ENCODE measurements at places on chromosomes 12 and 14.

GRCh38 chr12:779745-780734 is 27.7 kb downstream of the WNK1 start:
- DNase-seq = peak; percentile 23

DNA sequence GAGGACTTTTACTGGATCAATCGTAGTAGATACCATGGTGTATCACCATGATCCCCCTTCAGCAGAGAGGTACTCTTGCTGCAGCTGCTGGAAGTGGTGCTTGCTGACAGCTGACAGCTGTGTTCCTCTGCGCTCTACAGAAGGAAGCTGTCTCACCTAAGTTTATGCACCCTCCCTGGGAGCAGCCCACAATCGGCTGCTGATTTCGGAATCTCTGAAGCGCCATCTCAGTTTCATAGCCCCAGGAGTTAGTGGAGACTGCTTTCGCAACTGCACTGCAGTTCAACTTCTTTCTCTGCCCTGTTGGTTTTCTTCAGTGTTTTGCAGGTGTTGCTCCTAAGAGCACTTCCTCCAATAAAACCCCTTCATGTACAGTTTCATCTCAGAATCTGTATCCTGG is 237.9 kb downstream of the PAWR start:
- no peak for DNase-seq

- DNase-seq = no peak
Observed at GRCh38 chr12:129971721-129972120, 67.9 kb upstream of the TMEM132D start.

DNA sequence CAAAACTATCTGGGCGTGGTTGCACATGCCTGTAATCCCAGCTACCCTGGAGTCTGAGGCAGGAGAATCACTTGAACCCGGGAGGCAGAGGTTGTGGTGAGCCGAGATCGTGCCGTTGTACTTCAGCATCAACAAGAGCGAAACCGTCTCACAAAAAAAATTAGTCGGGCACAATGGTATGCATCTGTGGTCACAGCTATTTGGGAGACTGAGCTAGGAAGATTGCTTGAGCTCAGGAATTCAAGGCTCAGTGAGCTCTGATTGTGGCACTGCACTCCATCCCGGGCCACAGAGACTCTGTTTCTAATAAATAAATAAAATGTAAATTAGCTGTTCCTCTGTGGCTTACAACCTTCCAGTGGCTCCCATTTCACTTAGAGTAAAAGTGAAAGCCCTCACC is 28.0 kb downstream of the RCOR1 start:
- DNase-seq = no peak

DNA sequence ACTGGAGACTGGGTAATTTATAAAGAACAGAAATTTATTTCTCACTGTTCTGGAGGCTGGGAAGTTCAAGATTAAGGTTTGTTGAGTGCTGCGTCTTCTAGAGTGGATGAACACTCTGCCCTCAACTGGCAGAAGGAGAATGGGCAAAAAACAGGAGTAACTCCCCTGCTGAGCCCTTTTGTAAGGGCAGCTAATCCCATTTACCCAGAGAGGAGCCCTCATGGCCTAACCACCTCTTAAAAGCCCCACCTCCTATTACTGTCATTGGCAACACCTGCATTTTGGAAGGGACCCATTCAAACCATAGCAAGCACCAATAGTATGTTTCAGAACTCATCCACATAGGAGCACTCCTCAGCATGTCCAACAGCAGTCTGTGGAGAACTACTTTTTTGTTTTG is 47.4 kb downstream of the BORCS5 start:
- DNase-seq = no peak

DNA sequence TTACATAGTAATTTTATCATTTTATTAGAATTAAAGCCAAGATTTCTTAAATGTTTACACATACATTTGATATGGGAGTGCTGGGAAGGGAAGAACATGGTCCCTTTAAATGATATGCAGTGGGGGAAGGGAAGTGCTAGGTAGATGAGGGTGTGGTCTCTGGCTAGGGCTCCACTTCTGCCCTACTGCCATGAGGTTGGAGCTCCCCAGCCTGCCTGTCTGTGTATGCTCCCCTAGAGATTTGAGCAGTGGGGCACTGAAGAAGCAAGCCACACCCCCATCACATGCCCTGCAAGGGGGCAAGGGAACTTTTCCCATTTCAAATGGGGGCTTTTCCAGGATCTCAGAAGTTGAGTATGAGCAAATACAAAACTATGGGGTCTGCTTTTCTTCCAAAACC is 25.5 kb downstream of the CLECL1 start:
- no peak for DNase-seq

DNA sequence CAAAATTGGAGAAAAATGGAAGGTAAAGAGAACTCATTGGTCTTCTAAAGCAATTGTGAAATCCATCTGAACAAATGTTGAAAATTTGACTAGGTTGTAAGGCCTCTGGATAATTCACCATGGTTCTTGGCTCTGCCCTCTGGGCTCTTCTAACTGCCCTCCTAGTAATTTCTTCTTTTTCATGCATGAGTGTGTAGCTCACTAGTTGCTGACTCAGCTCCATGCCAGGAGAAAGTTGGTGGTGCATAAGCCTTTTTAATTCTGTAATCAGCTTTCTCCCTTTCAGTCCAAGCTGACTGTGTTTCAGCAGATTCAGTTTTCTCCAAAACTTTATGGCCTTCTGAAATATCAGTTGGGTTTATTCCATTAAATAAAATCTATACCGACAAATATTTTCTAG is 877.8 kb upstream of the ATXN7L3B start:
- no peak for DNase-seq

- DNase-seq = no peak
Observed at GRCh38 chr12:116306506-116306905, 29.0 kb upstream of the MED13L start.

DNA sequence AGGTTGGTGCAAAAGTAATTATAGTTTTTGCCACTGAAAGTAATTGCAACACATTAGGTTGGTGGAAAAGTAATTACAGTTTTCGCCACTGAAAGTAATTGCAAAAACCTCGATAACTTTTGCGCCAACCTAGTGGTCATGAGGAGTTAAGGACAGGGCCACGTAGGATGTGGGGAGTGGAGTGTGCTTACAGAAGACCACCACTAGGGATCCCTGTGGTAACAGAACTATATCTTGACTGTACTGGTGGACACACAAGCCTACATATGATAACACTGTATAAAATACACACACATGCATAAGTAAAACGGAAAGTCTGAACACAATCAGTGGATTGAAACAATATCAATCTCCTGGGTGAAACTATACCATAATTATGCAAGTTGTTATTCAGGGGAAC is 187.4 kb upstream of the ABCD2 start:
- peak; percentile 18 for DNase-seq

DNA sequence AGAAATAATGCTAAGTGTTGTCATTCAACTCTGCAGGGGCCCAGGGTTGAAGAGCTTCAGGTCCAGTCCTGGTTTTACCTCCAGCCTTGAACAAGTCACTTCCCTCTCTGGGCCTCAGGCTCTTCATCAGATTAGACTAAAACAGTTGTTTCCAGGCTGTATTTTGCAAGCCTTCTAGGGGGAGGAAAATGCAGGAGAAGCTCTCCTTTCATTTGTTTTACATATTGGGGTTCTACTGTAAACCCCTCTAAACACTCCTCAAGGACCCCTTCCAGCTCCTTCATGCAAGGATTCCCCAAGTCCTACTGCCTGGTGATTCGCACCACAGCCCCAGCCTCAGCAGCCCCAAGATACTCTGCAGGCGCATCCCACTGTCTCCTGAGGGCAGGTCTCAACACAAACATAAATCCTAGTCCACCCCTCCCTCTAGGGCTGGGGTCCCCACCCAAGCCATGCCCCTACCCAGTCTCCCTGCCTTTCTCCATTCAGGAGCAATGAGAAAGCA is 2.7 kb downstream of the SDR9C7 start:
- peak; percentile 74 for DNase-seq

DNA sequence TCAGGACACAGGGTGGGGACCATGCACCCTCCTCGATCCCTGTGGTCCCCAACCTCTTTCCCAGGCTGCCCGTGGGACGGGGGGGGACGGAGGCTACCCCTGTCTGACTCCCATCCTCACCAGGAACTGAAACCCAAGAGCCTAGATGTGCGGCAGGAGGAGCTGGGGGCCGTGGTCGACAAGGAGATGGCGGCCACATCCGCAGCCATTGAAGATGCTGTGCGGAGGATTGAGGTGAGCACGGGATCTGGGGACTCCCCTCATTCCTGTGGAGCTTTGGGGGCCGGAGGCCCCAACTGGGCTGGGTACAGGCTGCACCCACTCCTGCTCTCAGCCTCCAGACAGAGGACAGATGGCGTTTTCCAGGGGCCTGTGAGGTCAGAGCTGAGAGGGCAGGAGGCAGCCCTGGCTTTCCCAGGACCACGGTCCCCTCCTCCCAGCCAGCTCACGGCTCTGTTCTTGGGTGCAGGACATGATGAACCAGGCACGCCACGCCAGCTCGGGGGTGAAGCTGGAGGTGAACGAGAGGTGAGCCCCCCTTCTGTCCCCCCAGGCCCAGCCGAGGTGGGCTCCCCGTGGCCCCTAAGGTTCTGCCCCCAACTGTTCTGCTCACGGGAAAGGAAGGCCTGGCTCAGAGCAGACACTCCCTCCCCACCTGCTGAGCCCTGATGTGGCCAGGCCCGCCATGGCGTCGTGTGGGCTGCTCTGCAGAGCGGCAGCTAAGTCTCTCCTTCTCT is 24.2 kb downstream of the HIP1R start:
- no peak for DNase-seq

DNA sequence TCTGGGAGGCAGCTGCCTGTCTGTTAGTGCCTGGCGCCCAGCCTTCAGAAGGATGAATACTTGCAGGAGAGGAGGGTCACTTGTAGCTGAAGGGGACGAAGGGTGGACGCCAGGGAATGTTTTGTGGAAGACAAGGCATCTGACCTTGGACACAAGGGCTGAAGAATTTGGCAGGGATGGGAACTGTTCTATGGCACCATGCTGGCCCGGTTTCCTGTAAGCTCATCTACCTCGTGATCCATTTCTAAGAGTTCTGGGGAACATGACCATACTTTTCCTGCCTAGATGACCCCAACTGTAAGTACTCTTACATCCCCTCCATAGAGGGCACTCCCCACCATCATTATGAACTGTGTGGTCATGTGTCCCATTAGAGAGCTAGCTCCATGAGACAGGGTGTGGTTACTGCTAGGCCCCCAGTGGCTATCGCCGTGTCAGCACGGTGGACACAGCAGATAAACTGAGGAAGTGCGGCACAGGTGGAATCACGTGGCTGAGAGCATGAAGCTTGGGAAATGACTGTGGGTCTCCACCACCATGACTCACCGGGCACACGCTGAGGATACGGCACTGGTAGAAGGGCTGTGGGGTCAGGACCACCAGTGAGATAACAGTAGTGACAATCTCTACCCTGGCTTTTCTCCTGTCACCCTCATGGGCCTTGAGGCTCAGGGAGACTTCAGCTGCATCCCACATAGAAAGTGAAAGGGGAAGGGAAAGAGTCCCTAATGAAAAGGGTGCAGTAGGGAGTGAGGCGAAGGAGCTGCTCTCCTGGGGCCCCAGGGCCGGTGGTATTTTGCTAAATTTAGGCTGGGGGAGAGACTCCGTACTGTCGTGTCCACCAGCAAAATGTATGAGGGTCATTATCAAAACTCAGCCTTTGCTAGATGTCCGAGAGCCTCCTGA is 252.6 kb downstream of the FOXN3 start:
- DNase-seq = peak; percentile 39

GRCh38 chr14:100729982-100730381 is 3.3 kb downstream of the DLK1 start:
- no peak for DNase-seq

GRCh38 chr12:78392918-78393317 is 471.7 kb upstream of the SYT1 start:
- DNase-seq = no peak

DNA sequence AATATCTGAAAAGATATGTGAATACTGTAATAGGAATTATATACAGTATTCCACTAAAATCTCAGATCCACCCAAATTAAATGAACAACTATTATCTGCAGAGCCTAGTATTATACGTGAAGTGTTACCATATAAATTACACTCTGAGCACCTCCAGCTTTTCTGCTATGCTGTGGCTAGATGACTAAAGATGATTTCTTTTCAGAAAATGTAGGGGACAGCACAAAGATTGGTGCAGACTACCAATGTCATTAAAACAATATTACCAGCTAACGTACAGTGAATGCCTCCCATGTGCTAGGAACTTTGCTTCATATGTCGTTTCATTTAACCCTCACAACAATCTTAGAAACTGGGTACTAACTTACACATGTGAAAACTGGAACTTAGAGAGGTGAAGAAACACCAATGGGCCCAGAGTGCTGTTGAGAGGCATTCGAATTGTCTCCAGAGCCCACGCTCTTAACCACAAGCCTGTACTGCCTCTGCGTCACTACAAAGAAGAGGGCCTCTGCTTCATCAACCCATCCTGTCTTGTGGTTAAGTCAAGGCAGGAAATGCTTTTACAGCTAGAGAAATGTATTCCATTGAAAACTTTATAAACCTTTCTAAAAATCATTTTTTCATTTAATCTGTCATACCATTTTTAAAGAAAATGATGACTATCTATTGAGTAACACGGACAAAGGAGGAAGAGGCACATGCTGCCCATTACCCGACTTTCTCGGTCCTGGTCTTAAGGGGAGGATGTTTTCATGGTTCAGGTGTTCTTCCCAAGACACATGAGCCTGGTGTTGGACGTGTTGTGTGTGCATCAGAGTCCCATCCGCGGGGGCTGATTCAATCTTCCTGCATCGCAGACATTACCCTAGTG is 1.3 kb downstream of the GPR65 start:
- peak; percentile 90 for DNase-seq

GRCh38 chr12:51896236-51896635 is 8.3 kb downstream of the ANKRD33 start:
- DNase-seq = no peak

- no peak for DNase-seq
Observed at GRCh38 chr12:96192926-96193573, 1.1 kb upstream of the ELK3 start.

GRCh38 chr12:101759396-101760047 is 20.3 kb upstream of the SYCP3 start:
- DNase-seq = peak; percentile 37

DNA sequence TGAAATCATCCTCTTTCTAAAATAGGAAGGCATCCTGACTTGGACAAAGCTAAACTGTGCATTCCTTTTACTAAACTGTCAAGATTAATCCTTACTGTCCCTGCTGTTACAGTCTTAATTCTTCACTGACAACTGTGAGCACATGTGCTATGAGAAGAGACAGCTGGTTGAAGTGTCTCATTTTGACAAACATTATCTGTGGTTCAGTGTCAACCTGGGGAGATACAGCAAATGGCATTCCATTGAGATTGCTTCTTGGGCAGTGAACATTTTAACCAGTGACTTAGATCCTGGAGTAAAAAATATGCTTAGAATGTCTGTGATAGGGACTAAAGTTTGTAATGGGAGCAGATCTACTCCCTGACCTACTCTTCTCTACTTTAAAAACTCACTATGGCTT is 552.6 kb upstream of the ATP2B1 start:
- DNase-seq = no peak

DNA sequence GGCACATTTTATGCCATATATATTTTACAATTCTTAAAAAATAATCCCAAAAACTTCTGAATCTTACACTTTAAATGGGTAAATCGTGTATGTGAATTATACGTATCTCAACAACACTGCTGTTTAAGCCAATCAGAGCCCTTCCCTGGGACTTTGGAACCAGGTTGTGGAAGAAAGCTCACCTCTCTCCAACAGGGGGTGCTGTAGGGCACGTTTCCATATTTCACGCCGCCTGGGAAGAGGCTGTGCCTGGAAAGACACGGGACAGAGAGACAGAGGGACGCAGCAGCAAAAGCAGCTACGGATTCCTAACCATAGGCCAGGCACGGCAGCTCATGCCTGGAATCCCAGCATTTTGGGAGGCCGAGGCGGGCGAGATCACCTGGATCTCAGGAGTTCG is 29.4 kb upstream of the FBRSL1 start:
- DNase-seq = no peak

Measured in GM12865 (cell line).